AML-193 (cell line): ENCODE measurements at places on chromosomes 7 and 10.
A peak's percentile ranks its signal among the peaks of the same experiment; 100 is the strongest.

GRCh38 chr7:135385209-135385608, 124.7 kb downstream of the CNOT4 start:
- DNase-seq = no peak

DNA sequence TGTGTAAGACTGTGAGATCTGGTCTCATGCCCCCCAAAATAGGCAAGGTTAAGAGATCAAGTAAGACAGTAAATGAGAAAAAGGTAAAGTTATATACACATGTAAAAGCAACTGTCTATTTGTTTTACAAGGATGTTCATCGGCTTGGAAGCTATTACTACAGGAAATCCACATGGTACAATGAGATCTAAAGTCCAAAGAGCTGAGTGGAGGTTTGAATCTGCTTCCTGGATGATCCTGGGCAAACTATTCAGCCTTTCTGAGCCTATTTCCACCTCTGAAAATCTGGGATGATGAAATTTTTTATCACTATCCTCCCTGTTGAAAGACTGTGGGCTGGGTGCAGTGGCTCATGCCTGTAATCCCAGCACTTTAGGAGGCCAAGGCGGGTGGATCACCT, 123.0 kb downstream of the IDE start:
- DNase-seq = no peak

- peak; percentile 48 for DNase-seq
Observed at GRCh38 chr7:4681886-4682620, at the start of gene FOXK1. TSS of gene FOXK1 (plus strand) at chr7:4682295. CDS start at chr7:4682309, 14 bp downstream.

DNA sequence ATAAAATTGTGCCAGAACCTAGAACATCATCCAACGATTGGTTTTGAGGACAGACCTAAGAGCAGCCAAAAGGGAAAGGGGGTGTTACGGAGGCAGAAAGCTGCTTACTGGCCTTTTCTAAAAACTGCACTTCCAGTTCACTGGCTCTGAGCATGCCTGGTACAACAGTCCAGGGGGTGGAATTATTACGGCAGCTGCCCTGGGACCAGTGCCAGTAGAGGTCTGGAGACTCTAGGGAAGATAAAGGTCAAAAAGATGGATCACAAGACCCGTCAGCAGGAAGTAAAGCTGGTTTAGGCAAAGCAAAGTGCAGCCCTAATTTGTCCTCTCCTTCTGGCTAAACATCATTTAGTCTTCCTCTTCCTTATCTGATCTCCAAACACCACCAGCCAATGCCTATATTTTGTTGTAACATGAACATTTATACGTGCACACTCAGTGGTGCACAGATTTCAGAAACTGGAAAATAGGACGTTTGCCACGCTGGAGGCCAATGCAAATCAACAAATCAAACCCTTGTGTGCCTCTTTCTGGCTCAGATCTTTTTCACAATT, 216.4 kb upstream of the DPP6 start:
- DNase-seq = no peak

- DNase-seq = no peak
Observed at GRCh38 chr7:46880508-46881196, 701.3 kb downstream of the TNS3 start.

- no peak for DNase-seq
Observed at GRCh38 chr10:121183236-121183635, 332.1 kb downstream of the WDR11 start.

GRCh38 chr10:7622969-7623368, 43.8 kb downstream of the ITIH5 start:
- no peak for DNase-seq

DNA sequence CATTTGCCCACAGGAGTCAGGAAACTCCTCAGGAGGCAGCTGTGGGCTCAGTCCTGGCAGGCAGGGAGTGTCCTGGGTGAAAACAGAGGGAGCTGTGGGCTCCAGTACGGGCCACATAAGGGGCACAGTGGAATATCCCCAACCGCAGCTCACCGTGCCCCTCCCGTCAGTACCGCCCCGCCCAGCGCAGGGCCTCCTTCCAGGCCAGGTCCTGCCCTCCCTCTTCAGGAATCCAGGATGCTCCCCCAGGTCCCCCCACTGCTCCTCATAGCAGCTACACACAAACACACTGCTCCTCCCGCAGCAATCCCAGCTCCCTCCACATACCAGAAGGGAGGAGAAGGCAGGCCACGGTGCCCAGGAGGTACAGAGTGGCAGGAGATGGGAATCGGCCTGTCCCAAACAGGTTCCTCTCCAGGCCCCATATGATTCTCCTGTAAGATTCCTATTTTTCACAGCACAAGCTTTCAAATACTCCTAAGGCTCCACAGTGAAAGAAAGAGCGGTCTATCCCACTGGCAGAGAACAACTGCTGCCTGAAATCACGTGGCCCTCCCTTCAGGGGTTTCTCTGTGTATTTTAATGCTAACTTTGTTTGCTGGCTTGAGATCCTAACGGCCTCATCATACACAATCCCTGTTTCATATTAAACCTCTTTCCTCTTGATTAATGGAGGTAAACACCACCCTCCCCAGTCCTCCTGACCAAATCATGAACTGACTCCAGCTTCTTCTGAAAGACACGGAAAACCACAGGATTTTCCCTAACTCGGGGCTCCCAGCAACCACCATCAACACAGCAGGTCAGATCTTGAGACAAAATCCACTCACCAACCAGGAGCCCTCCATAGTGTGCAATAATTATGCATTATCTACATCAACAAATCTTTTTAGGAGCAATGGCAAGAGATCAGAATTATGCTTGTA, 178.7 kb downstream of the TNS3 start:
- no peak for DNase-seq

- DNase-seq = no peak
Observed at GRCh38 chr10:4183761-4184261, 398.8 kb upstream of the KLF6 start.

DNA sequence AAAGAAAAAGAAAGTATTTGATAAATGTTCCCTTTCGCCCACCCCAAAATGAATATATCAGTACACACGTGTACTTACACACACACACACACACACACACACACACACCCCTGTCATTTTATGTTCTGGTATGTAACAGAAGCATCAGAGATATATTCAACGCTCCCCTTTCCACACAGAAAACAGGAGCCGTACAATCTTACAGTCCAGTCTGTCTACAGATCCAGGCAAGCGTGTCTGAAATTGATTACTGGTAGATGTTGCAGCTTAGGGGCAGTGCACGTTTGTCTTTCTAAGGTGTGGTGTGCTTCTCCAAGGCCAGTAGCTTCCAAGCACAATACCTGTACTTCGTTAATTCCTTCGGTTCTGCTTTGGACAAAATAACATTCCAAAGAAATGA, 143.7 kb upstream of the RNF32 start:
- no peak for DNase-seq

DNA sequence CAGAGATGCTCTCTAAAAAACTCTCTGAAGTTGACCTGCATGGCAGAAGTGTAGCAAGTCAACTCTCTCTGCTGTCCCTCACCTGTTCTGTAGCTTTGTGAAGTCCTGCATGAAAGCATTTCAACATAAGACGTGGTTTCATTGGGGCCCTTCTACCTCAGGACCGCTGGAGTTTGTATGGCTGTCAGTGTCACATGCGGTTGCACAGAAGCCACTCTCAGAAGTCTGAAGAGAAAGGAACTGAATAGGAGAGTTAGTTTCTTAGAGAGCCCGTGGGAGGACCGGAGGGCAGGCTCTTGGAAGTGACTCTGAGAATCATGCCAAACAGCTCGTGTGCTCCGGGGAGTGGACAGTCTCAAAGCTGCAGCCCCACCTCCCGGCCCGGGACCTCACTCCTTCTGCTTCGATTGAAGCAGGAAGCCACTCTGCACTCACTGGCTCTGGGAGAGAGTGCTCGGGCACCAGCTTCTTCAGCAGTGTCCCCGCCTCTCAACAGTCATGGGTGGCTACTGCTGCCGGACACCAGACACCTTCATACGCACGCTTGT, 486.7 kb downstream of the SDK1 start:
- DNase-seq = no peak

DNA sequence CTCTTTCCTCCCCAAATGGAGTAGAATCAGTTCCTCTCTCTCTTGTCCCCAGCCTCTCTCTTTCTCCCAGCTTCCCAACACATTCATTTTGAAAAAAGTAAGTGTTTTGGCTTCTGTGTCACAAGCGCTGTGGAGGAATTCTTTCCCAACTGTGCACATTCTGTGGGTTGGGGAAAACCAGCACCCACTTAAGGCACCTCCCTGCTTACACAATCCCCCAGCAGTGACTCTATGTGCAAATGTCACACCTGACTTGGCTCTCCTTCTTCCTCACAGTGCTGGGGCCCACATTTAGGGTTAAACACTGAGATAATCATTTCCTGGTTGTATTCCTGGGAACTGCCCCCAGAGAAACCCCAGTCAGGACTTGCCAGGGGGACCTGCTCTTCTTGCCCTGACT, 358.1 kb upstream of the ZNF32 start:
- DNase-seq = no peak

DNA sequence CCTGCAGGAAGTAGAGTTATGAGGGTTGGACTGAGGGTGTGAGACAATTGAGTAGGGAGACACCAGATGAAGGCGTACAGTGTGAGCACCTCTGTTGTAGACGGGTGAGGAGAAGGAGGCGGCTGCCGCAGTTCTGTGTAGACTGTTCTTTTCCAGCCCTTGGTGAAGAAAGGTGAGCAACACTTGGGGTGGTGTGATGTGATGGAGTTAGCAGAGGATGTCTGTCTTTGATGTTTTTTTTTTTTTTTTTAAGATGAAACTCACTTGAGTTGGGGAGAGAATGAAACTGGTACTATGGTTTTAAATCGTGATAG, 42.8 kb upstream of the RNF216 start:
- no peak for DNase-seq
